ENCODE measurements at places on chromosomes 1 and 21.

- DNase-seq = no peak
Measured at GRCh38 chr1:30610917-30611316, 112.5 kb downstream of the MATN1 start.

DNA sequence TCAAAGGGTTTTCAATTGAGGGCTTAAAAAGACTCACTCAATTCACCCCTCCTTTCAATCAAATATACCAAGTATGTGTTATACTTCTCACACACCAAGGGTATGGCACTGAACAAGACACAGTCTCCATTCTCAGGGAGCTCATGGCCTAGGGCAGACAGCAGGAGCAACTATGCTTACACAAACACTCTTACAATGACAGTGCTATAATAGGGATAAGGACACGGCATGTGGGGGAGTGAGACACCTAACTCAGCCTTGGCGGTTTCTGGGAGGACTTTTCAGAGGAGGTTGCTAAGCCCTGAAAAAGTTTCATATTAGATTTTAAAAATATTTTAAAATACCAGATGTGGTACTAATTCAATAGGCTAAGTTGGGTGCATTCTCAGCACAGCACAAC, 22.7 kb upstream of the SYT6 start:
- no peak for DNase-seq

DNA sequence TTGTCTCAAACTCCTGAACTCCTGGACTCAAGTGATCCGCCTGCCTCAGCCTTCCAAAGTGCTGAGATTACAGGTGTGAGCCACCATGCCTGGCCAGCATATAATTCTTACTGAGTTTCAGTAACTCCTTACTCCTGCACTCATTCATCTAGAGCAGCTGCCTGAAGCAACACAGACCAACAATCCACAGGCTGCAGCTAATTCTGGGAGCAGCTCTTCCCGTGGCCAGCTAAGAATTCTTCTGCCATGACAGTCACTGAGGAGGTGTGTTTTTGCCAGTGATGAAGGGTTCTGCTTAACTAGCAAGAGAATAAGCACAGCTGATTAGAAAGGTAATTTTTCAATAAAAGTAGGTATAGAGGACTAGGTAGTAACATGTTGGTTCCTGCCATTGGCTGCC, 5.4 kb downstream of the VTCN1 start:
- DNase-seq = no peak

GRCh38 chr1:157955857-157956256, 37.6 kb upstream of the KIRREL1 start:
- DNase-seq = no peak

DNA sequence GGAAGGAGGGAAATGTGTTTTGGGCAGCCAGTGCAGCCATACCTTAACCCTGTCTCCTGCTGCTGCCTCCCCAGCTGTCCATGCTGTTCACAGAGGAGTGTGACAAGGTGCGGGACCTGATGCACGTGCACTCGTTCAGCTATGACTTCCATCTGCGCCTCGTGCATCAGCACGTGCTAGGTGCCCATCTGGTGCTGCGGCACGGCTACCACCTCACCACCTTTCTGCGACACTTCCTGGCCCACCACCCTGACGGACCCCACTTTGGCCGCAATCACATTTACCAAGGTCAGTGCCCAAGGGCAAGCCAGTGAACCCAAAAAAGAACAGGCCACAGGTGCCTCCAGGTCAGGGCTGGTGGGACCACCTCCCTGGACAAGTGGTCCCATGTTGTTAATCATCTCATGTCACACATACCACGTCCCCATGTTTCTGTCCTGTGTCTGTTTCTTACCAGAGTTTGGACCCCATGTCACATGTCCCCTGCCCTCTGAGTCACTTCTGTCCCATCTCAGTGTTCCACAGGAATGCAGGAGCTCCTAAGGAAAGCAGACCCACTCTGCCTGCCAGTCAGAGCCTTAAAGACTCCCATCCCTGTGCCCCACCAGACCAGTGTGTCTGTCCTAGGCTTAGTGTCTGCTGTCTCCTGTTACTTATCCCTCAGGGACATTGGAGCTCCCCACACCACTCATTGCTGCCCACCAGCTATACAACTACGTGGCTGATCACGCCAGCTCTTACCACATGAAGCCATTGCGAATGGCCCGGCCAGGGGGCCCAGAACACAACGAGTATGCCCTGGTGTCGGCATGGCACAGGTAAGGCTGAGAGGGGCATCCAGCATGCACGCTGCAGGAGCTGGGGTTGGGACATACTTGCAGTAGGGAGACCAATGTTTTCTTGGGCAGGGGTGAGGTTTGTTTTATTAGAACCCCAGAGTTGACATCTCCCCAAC, 6.6 kb downstream of the HYI start:
- no peak for DNase-seq

GRCh38 chr1:48756683-48757316, 19.9 kb downstream of the BEND5 start:
- no peak for DNase-seq
